ENCODE measurements at places on chromosomes 3 and 15. TPM values are rescaled to one million over a fixed set of nuclear protein-coding genes. Genes with fewer than 3 reads are reported as not detected.

The CERS3 gene
- not detected for total RNA-seq

The TGM4 gene
- 0.15 TPM for total RNA-seq

The PYGO1 gene
- 5.0 TPM for total RNA-seq

The PLIN1 gene
- total RNA-seq: 0.15 TPM

The CYP1A2 gene
- not detected for total RNA-seq

The RHOA gene
- 402 TPM for total RNA-seq

The SH2D7 gene
- total RNA-seq: not detected

The ERICH6 gene
- total RNA-seq: not detected

The CACNA2D2 gene
- total RNA-seq: not detected

The IGDCC3 gene
- not detected for total RNA-seq

The CEP19 gene
- 1.6 TPM for total RNA-seq

The STXBP5L gene
- not detected for total RNA-seq

The CPA3 gene
- total RNA-seq: not detected

The COL6A5 gene
- 0.12 TPM for total RNA-seq

The IQCB1 gene
- 14.3 TPM for total RNA-seq

The AGBL1 gene
- total RNA-seq: not detected

The TTC14 gene
- total RNA-seq: 23.9 TPM

The SERP1 gene
- 263 TPM for total RNA-seq

The COL6A6 gene
- total RNA-seq: 0.08 TPM

The SIDT1 gene
- not detected for total RNA-seq

The ALDH1A2 gene
- total RNA-seq: 5.5 TPM

The TIMMDC1 gene
- total RNA-seq: 28.7 TPM

Measured in smooth muscle cell of the coronary artery (primary cell).